Omental fat pad (tissue), 4 donors: ENCODE measurements at places on chromosomes 16 and 17. TPM values are rescaled to one million over a fixed set of nuclear protein-coding genes. Genes with fewer than 3 reads are reported as not detected.

The MIS12 gene
- 21.3 TPM for total RNA-seq

The SLC6A2 gene
- total RNA-seq, result not detected

The ZSCAN10 gene
- 0.28 TPM for total RNA-seq

The EPN3 gene
- total RNA-seq, result not detected

The HNF1B gene
- total RNA-seq, result not detected

The HSD17B1 gene
- total RNA-seq, result 2.0 TPM

The ARHGDIG gene
- total RNA-seq, result 2.3 TPM

The OR1F1 gene
- total RNA-seq, result not detected

The TEKT5 gene
- not detected for total RNA-seq

The FAHD1 gene
- 46.3 TPM for total RNA-seq

The ITPRIPL2 gene
- 58.9 TPM for total RNA-seq

The OR1A1 gene
- total RNA-seq, result not detected

The WDR45B gene
- total RNA-seq, result 90.2 TPM

The IGFBP4 gene
- 633 TPM for total RNA-seq

The MMP25 gene
- 3.0 TPM for total RNA-seq

The ADAM11 gene
- 0.19 TPM for total RNA-seq

The P2RX1 gene
- 3.0 TPM for total RNA-seq

The NKD1 gene
- total RNA-seq, result 2.2 TPM
